ENCODE measurements at places on chromosomes 1 and 21.

- no peak for DNase-seq
These were observed 24.3 kb downstream of the SMYD2 start for GRCh38 chr1:214305164-214305751.

GRCh38 chr1:232923739-232924386, 26.5 kb upstream of the NTPCR start:
- DNase-seq: no peak

GRCh38 chr21:29748391-29749167, 191.2 kb downstream of the GRIK1 start:
- no peak for DNase-seq

GRCh38 chr1:32782086-32782485, 35.1 kb downstream of the YARS1 start:
- no peak for DNase-seq
